GM12891 (cell line): ENCODE measurements at places on chromosomes 2 and 18.

GRCh38 chr2:231418820-231419640 lies 23.5 kb downstream of the B3GNT7 start:
- DNase-seq: no peak

- no peak for DNase-seq
These were observed 622.5 kb downstream of the RNF144A start for GRCh38 chr2:7539760-7540159.

- DNase-seq: no peak
These were observed 99.4 kb upstream of the ZNF804A start for GRCh38 chr2:184498936-184499335.

- no peak for DNase-seq
These were observed 30.4 kb downstream of the NAT8 start for GRCh38 chr2:73611867-73612266.

GRCh38 chr2:132416723-132417395 lies at the start of gene GPR39:
Gene GPR39 (plus strand): TSS chr2:132416805.
- no peak for DNase-seq

DNA sequence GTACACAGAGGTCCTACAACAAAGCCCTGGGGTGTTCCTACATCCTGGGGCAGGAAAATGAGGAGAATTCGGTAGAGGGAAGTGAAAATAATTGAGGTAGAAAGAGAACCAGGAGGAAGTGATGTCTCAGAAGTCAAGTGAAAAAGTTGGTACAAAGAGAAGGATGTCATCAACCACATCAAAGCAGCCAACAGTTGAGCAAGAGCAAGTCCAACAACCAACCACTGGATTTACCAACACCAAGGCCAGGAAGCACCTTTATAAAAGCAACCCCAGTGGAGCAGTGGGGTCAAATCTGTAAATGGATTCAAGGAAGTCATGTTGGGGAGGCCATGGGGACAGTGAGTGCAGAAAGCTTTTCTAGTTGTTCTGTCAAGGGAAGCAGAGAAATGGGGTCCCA lies 360.4 kb downstream of the ZNF516 start:
- no peak for DNase-seq

GRCh38 chr18:73563901-73564472 lies 583.6 kb downstream of the FBXO15 start:
- no peak for DNase-seq
